ENCODE measurements at places on chromosomes 3 and 15. TPM values are rescaled to one million over a fixed set of nuclear protein-coding genes. Genes with fewer than 3 reads are reported as not detected.

Gene TRPM1
- total RNA-seq = not detected

Gene CPLX3
- total RNA-seq = not detected

Gene SCG3
- not detected for total RNA-seq

Gene PLOD2
- 31.0 TPM for total RNA-seq

Gene SHF
- total RNA-seq = 1.1 TPM

Gene KAT2B
- 5.1 TPM for total RNA-seq

Gene NANOGP8
- total RNA-seq = not detected

Gene SETD2
- 17.4 TPM for total RNA-seq

Gene RCN2
- 82.2 TPM for total RNA-seq

Gene SCAMP5
- 19.5 TPM for total RNA-seq

Gene DYNLT2B
- 19.5 TPM for total RNA-seq

DNA sequence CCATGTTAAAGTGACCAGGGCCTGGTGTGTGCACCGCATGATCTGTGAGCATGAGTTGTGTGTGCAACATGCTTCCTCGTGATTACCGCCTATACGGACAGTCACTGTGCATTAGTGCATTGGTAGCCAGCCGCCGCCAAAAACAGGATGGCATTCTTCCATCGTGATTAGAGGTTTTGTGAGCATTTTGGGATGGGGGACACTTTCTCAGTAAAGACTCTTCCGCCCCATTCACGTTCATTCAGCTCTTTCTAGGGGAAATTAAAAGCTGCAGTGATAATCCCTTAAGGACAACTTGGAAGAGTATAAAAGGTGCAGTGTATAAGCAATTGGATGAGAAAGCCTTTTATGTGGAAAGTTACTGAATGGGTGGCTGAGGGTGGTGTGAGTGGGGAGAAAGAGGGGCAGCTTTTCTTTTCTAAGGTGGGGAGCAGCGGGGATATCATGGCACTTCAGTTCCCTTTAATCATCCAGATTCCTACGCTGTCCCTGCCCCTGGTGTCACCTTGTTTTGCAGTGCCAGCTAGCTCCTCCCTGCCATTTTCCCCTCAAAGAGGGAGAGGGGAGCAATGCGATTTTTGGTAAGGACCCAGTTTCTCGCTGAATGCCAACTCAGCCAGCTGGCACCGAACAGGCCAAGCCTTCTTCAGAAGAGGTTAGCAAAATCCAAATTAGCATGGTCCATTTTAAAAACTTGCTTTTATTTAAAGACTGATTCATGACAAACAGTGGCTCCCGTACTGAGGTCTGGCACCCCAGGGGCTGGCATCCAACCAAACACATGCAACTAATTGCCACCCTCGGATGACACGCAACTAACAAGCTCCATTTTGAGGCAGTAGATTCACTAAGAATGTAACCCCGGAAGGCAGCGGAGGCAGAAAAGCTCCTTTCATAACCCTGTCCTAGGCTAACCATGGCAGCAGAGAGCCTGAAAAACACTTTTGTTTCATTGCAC is 447.8 kb downstream of the FHIT start:
- DNase-seq = no peak

DNA sequence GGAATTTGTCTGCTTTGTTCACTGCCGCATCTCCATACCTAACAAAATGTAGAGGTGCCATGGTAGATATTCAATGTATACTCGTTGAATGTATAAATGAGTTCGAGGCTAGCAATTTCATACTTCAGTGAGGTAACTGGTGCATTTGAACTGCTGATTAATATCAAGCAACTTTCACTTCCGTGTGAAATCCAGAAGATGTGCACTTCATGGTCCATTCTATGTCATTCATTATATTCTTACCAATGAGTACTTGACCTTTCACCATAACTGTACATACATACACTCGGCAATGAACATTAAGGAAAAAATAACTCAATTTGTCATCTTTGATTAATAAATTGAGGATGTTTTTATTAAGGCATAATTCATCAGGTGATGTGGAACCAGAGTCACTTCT is 598.5 kb downstream of the ZNF385D start:
- no peak for DNase-seq

DNA sequence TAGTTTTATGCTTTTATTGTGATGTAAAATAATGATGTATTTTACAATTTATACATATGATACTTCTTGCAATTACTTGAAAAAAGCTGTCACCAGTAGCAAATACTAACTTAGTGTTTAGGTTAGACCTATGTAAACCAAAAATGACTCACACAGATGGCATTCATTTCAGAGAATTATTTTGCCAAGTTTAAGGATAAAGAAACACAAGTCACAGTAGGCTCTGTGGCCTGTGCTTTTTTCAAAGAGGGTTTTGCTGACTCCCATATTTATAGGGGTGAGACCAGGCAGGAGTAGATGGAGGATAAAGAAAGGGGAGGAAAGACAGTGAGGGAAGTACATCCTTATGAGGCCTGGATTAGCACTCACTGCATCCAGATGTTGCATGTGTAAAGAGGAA is 356.6 kb upstream of the NPAP1 start:
- DNase-seq = no peak

DNA sequence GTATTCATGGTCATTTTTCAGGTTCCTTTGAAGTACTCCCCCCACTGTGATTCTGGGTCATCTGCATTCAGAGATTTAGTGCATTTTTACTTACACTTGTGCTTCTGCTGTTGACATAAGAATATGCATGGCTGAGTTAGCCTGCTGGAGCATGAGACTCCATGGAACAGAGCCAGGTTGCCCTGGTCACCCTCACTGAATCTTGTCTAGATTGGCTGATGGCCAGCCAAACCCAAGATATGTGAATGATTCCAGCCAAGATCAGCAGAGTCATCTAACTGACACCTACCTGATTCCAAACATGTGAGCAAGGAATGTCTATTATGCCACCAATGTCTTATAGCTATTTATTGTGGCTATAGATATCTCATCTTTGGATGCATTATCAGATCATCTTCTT is 25.1 kb downstream of the DTWD1 start:
- DNase-seq = peak; percentile 92

GRCh38 chr3:34283751-34284150 is 485.3 kb downstream of the PDCD6IP start:
- DNase-seq = no peak

DNA sequence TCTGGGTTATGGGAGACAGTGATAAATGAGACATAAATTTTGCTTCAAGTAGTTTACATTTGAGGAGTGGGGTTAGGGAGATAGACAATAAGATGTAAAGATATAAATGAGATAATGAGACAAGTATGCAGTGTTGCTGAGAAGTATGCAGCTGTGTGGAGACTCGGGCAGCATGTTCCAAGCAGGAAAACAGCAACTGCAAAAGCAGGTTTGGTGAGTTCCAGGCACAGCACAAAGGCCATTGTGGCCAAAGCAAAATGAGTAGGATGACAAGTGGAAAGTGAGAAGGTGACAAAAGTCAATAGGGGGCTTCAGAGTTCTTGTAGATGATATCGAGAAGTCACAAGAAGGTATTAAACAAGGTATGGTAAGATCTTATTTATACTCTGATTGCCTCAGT is 259.1 kb upstream of the PEX5L start:
- no peak for DNase-seq

DNA sequence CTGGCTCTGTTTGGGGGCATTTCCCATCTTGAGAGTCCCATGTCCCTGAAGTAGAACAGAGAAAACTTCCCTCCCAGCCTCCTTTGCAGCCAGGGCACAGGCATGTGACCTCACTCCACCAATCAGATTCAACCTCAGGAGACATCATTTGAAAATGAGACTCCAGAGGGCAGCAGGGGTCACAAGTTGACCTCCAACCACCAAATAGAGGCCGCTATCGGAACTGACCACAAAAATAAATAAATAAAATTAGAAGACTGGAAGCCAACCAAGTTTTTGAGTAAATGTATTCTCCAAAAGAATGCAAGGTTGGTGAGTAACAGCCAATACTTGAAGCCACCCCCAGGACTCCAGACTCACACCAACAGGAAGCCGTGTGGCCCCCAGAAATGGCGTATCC is 106.5 kb downstream of the CHSY1 start:
- DNase-seq = no peak

DNA sequence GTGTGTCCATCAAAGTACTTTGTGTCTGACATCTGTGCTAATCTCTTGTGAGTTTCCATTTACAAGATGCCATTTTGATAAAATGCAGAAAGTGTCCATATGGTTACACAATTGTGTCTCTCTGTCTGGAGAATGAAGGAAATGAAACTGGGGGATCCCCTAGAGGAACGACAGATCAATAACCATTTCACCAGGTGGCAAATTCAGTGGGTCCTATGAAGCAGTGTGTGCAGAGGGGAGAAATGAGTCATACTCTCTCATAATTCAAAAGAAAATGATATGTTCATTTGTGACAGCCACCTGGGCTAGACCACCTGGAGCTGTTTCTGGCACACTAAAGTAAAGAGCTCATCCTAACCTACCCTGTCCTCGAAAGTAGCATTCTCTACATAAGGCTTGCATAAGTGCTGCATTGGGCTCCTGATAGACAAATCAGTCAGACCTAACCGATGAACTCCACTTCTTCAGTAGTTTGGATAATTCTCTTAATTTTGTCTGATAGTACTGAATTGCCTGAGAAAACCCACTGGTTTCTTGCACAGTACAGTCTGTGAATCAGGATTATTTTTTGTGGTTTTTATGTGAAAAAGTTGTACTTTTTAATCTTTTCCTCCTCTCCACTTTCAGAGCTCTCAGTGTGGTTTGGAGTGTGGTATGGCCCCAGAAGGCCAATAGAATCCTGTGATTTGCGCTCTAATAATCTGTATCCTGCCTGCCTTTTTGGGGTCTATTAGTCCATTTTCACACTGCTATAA is 10.3 kb upstream of the CD47 start:
- no peak for DNase-seq

GRCh38 chr15:61892140-61892539 is 168.1 kb downstream of the VPS13C start:
- DNase-seq = no peak

GRCh38 chr3:139052802-139053600 is 8.3 kb upstream of the PRR23C start:
- DNase-seq = no peak

DNA sequence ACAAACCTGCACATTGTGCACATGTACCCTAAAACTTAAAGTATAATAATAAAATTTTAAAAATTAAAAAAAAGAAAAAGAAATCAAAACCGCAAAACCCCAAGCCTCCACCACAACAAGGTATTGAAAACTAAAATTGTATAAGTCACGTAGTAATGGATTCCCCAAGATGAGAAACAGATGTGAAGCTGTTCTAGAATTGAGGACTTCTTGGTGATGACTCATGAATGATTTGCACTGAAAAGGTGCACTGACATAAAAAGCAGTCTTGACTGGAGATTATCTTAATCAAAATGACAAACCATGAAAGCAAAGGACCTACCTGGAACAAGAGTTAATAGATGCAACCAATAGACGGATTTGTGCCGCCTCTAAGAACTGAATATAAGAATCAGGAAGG is 225.8 kb downstream of the MYRIP start:
- no peak for DNase-seq

GRCh38 chr3:190357468-190357867 is 30.5 kb upstream of the CLDN16 start:
- no peak for DNase-seq

GRCh38 chr3:713006-713621 is 379.7 kb upstream of the CNTN6 start:
- DNase-seq = peak; percentile 26

DNA sequence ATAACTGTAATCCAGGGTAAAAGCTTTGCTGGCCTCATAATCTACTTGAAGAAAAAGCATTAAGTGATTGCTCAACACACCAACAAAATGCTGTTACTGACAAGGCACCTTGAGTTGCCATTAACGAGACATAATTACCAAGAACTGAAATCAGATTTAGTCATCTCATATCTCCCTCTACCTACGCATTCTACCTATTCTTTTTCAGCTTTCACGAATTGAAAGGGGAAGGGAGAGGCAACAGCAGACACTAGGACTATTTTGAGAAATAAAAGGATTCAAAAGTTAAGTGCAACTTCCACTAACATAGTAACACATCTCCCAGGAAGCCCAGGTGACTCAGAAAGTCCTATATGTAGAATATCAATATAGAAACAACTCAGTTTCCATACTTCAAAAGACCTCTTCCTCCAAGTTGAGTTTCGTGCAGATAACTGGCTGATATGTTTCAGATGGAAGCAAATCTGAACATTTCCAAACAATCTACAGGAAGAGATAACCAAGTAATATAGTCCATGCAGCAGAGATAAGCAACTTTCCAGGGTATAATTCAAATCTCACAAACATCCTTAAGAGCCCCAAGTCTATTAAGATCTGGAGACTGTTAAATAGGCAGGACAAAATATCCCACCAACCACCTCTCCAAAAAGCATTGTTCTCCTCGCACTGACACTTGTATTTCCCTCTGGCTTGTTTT is 1.9 kb downstream of the OSBPL10 start:
- DNase-seq = no peak

DNA sequence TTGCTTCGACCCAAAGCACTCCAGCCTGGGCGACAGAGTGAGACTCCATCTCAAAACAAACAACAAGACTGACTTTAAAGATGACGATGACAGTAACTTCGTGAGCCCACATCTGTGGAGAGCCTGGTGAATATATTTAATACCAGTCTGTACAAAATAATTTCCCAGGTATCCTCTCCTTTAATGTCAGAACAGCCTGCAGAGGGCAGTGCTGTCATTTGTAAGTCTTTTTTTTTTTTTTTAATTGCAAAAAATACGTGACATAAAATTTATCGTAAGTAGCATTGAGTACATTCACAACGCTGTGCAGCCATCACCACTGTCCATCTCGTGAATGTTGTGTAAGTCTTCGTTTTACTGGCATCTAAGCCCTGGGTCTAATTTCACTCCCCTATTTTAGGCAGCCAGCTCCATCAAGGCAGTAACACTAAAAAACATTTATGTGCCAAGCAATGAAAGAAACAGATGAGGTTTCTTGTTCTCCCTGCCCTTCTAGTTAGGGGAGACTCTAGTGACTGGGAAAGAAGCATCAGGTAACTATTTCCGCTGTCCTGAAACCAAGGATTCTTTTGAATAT is 1.4 kb downstream of the HTD2 start:
- DNase-seq = no peak

- no peak for DNase-seq
Observed at GRCh38 chr15:62075595-62076277, 9.0 kb downstream of the C2CD4A start.

GRCh38 chr3:46091046-46091445 is 63.8 kb upstream of the XCR1 start:
- no peak for DNase-seq

DNA sequence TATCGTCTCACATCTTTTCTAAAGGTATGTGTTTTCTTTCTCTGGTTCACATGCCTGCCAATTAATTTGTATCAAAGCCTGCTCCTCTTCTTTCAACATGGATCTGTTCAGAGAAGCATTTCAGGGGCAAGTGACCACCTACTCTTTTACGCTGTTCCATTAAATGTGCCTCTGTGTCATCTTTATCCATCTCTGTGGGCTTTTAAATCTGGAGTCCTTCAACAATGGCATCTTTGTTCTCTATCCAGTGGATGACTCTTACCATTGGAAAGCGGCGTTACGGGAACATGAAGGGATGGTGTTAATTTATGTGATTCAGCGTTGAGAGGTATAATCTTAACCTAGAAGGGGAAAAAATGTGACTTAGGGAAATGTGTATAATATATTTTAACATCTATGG is 92.7 kb upstream of the CFAP20DC start:
- no peak for DNase-seq

Data from epithelial cell of proximal tubule (primary cell).